Stimulated activated CD8-positive, alpha-beta memory T cell treated with anti-CD3 and anti-CD28 coated beads, Interleukin-4, amount 100 ng/mL, for 24 hours (primary cell): ENCODE measurements at places on chromosomes 1 and 21.
A peak's percentile ranks its signal among the peaks of the same experiment; 100 is the strongest.

DNA sequence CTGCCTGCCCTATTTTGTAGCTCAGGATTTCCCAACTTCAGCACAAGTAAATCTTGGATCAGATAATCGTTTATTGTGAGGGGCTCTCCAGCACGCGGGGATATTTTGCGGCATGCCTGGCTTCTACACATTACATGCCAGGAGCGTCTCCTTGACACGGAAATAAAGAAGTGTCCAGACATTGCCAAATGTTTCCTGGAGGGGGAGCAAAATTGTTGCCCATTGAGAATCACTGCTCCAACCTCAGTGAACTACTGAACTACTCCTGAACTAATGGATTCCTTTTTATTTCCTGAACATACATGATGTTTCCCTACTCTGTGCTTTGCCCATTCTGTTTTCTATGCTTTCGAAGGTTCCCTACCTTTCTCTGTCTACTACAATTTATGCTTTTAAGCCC lies 1359.1 kb upstream of the ADGRL2 start:
- DNase-seq, result no peak

DNA sequence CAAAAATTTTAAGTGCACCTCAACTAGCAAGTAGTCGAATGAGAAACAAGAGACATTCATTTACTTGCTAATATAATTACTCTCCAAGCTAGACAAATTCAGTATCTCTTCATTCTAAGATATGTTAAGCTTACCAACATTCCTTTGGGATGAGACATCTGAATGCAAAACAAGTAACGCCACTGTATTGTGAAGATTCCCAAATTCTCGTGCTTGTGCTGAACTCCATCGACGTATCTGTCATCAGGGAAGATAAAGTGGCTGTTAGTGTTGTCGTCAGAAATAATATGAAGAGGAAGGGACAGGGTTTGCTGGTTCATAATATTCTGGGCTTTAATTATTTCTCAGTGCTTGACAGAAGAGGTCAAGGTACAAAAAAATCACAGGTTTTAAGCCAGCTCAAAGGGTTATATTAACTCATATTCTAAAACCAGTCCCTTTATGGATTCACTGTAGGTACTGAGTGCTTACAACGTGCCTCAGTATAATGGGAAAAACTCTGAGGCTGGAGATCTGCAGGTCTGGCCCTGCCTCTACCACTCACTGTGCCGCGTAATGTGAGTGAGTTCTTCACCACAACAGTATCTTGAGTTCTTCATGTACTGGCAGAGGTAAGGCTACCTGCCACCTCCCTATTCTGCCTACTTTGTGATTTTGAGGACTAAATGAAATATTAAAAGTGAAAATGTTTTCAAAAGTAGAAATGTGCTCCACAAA lies 42.0 kb downstream of the PCSK9 start:
- no peak for DNase-seq

DNA sequence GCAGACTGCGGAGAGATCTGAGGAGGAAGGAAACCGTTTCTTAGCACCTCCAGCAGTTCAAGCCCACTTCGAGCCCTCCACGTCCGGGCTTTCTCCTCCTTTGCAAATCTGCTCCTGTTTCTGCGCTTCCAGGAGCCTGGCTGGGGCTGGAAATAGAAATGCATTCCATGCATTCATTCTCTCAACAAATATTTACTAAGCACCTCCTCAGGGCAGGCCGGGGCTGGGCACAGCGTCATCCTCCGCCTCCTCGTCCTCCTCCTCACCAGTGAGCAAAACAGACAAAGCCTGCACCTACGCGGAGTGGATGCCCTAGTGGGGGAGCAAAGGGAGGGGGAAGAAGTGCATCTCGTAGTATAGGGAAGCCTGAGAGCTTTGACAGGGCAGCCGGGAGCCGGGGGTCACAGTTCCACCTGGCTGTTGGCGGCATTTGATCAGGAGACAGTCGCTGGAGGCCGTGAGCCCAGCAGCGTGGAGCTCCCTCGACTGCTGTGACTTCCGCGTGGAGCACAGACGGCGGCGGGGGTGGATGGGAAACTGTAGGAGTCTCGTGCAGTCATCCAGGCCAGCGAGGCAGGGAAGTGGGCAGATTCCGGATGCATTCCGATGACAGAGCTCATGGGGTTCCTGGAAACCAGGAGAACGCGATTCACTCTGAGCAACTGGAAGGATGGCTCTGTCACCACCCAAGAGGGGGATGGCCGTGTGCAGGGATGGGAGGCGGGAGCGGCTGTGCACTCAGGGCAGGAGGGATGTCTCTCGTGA lies 93.5 kb downstream of the SIK1 start:
- no peak for DNase-seq

DNA sequence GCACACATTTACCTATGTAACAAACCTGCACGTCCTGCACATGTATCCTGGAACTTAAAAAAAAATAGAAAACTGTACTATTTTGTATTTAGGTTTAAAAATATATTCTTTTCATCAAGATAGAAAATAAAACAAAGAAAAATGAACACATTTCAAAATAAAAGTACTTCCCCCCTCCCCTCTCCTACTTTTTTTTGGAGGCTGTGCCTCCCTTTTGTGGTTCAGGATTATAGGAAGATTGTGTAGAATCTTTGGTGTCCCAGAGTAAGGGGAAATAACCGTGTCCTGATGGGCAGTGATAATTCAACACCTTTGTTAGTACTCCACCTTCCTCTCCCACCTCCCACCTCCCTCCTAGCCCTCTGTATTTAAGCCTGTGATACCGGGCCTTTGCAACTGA lies 40.1 kb downstream of the TRIM62 start:
- DNase-seq, result no peak

DNA sequence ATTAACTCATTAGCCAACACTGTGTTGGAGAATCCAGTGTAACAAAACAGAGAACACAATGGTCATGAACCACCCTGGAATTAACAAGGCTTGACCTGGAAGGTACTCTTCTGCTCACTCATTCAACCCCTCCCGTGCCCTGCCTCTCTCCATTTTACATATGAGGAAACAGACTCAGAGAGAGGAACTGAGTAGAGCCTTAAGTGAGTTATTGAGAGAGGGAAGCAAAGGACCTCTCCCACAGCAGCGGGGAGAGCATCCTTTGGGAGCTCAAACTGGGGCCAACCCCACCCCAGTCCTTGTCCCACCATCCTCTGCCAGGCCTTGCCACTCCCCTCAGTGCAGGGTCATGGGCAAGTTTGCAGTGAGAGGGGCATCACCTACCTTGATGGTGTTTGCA lies 1.4 kb downstream of the S100A12 start:
- DNase-seq, result no peak

- no peak for DNase-seq
Observed at GRCh38 chr1:165787741-165788140, 19.1 kb upstream of the TMCO1 start.

- DNase-seq, result peak; percentile 24
Observed at GRCh38 chr1:206050655-206051235, 2.2 kb upstream of the RHEX start.

- no peak for DNase-seq
Observed at GRCh38 chr1:239575113-239575512, 188.7 kb downstream of the CHRM3 start.

DNA sequence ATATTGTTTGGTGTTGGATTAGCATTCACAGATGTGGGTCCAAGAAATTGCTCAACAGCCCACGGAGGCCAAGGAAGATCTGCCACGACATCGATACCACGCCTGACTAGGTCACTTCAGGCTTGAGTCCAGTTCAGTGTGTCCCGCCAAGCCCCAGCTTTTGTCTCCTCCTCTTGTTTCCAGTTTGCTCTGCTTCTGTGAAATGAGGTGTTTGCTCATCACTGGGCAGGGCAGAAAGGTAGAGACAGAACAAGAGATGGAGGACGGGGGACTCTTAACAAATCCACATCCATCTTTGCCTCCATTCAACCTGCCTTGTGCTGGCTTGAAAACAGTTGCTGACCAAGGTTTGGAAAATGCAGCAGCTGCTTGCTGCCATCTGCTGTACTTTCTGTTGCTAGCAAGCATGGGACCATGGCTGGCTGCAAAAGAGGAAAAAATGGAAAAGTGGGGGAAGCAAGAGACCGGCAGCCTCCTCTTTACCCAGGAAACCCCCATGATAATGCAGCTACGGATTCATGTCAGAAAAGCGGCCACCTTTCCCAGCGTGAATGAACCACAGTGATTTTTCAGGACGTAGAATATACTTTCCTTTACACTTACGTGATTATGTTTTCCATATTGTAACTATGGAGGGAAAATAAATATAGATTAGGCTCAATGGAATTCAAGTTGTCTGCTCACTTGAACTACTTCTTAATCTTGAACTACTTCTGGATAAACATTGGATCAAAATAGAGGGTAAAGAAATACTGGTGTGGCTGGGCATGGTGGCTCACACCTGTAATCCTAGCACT lies 80.2 kb upstream of the GREM2 start:
- DNase-seq, result no peak

DNA sequence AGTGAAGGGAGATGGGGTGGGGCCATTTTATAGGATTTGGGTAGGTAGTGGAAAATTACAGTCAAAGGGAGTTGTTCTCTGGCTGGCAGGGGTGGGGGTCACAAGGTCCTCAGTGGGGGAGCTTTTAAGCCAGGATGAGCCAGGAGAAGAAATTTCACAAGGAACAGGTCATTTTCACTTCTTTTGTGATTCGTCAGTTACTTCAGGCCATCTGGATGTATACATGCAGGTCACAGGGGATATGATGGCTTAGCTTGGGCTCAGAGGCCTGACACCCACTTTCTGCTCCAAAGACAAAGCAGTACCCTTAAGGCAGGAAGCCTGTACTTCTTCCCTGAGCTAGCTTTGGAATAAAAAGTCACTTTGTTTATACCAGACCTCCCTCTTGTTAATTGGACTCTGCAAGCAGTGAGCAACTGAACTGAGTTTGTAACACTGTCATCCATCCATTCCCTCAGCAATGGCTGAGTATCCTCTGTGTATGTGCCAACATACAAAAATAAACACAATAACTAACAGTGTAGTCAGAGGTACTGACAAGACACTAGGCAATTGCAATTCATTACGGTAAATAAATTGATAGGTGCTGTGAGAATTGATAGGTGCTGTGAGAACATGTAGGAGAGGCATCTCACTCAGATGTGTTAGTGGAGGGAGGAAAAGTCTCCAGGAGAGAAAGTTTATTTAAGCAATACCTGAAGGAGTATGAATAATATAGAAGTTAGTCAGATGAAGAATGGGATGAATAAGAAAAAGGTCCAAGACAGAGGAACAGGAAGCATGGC lies 14.7 kb upstream of the RGS2 start:
- DNase-seq, result no peak
